Endothelial cell of umbilical vein (primary cell): ENCODE measurements at places on chromosomes 1 and 21. TPM values are rescaled to one million over a fixed set of nuclear protein-coding genes. Genes with fewer than 3 reads are reported as not detected.
A peak's percentile ranks its signal among the peaks of the same experiment; 100 is the strongest.

DNA sequence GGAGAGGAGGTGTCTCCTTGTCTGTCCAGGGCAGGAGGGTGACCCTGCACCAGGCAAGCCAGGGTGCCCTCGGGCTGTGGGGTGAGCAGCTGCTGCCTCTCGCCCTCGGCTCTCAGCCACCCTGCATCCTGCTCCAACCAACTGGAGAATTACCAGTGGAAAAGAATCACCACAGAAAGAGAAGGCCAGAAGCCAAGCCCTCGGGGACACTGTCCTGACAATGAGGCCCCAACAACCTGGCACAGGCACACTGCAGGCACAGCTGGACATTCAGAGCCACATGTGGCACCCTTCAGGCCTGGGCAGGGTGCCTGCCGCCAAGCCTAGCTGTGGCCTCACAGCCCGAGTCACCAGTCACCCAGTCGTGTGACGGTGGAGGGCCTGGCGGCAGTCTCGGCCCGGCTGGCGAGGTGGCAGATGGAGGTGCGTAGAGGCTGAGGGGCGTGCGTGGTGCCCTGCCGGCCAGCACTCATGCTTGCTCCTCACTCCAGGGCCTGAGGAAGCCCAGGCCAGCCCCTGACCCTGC is 12.0 kb downstream of the MEGF6 start:
- H3K4me1 ChIP-seq, result peaks cover 3% of the 10 kb centered on the region
- no peak overlapping the region for H3K4me3 ChIP-seq
- H3K36me3 ChIP-seq, result no peaks in the 10 kb centered on the region
- H3K27ac ChIP-seq, result no peak overlapping the region
- no peak for DNase-seq

- H3K27ac ChIP-seq, result no peak overlapping the region
- H3K36me3 ChIP-seq, result no peaks in the 10 kb centered on the region
- no peaks in the 10 kb centered on the region for H3K4me1 ChIP-seq
- H3K27me3 ChIP-seq, result no peaks in the 10 kb centered on the region
- no peak for DNase-seq
- no peak overlapping the region for H3K4me3 ChIP-seq
Observed at GRCh38 chr1:18557621-18558465, 72.8 kb upstream of the PAX7 start.

- peak; percentile 10 for DNase-seq
- H3K4me3 ChIP-seq, result no peak overlapping the region
- no peaks in the 10 kb centered on the region for H3K4me1 ChIP-seq
- H3K27ac ChIP-seq, result no peak overlapping the region
- no peaks in the 10 kb centered on the region for H3K27me3 ChIP-seq
- no peaks in the 10 kb centered on the region for H3K36me3 ChIP-seq
Observed at GRCh38 chr21:34113842-34114241, 40.5 kb downstream of the MRPS6 start.

GRCh38 chr1:218200979-218201378 is 84.1 kb upstream of the RRP15 start:
- no peak overlapping the region for H3K27ac ChIP-seq
- no peaks in the 10 kb centered on the region for H3K27me3 ChIP-seq
- H3K4me3 ChIP-seq, result no peak overlapping the region
- H3K4me1 ChIP-seq, result no peaks in the 10 kb centered on the region
- DNase-seq, result no peak

DNA sequence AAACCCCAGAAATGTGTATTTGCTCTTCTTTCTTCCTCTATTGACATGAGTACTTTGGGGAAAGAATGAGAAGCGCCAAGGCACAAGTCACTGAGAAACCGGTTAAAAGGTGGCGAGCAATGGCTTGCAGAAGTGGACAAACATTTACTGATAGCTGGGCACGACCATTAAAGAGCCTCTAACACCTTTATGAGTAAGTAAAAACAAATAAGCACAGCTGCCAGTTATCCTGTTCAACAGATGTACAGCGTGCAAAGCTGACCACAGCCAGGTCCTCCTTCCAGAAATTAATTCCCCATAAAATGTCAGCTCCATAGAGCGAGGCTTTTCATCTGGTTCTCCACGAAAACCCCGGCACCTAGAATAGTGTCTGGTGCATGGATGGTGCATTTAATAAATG is 72.7 kb downstream of the CAPZB start:
- no peaks in the 10 kb centered on the region for H3K4me1 ChIP-seq
- no peak overlapping the region for H3K27ac ChIP-seq
- H3K36me3 ChIP-seq, result no peaks in the 10 kb centered on the region
- H3K4me3 ChIP-seq, result no peak overlapping the region
- no peak for DNase-seq

DNA sequence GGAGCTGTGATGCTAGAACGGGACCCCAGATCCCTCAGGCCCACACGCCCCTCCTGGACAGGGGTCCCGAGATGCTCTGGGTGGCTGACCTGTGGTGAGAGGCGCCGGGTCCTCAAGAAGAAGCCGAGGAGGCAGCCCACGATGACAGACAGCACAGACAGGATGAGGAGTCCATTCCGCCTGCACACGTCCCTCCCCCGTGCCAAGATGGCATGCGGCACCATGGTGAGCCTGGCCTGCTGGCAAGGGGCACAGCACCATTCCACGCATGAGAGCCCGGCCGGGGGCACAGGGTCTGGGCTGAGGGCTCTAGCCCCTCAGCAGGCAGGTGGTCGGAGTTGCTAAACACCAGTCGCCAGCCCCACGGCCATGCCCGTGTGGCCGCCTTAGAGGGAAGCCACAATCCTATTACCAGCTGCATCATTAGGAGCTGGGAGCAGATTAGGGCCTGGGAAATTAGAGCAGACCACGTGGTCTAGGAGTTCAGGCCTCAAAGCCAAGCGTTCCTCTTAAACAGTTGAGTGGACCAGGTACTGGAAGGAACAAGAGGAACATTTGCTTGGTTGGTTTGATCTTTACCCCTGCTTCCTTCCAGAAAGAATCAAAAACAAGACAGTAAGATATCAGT is at the start of gene SLC1A7:
Gene SLC1A7, minus strand, starts transcription at position 413 of the 628 bp plus-strand sequence. Its CDS starts 189 bp downstream, at position 224.
- no peak within 1 kb of the TSS for H3K4me3 ChIP-seq
- H3K36me3 ChIP-seq, result no peaks in the 10 kb centered on the region
- no peak for DNase-seq
- peaks cover 4% of the 10 kb centered on the region for H3K4me1 ChIP-seq

GRCh38 chr1:236904892-236905741 is 99.1 kb downstream of the MT1HL1 start:
- H3K27ac ChIP-seq, result no peak overlapping the region
- H3K4me1 ChIP-seq, result no peaks in the 10 kb centered on the region
- peak; percentile 7 for DNase-seq
- no peaks in the 10 kb centered on the region for H3K27me3 ChIP-seq
- H3K4me3 ChIP-seq, result no peak overlapping the region

DNA sequence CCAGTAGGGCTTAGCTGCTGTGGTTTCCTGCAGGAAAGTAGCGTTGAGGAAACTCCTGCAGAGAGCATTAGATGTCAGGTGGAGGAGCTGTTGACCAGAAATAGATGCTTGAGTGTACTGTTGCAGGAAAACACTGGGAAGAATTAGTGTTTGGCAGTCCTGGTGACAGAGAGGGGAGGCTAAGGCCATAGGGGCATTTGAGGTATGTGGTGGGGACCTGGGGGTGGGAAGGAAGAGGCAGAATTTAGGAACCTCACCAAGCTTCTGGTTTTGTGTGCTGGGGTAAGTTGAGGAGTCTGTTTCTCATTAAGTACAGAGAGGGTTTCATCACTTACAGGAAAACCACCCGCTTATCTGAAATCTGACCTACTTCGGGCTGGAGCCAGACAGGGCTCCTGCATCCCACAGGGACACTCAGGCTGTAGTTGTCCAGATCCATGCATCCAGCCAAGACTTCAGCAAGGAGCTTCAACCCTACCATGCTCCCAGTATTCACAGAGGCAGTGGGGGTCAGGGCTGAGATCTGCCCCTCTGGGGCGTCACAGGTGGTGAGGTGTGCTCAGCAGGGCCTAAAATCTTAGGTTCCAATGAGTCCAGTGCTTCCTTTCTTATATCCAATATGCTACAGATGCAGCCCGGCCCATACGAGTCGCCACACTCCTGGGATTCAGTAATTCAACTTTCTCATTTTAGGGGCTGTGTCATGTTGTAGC is 15.1 kb downstream of the SH2D2A start:
- peaks cover 5% of the 10 kb centered on the region for H3K4me1 ChIP-seq
- no peaks in the 10 kb centered on the region for H3K27me3 ChIP-seq
- H3K4me3 ChIP-seq, result no peak overlapping the region
- H3K27ac ChIP-seq, result no peak overlapping the region
- DNase-seq, result no peak

- H3K4me1 ChIP-seq, result peaks cover 7% of the 10 kb centered on the region
- H3K27ac ChIP-seq, result no peak overlapping the region
- H3K36me3 ChIP-seq, result no peaks in the 10 kb centered on the region
- no peak overlapping the region for H3K4me3 ChIP-seq
Observed at GRCh38 chr1:209041927-209042326, 541.6 kb upstream of the CAMK1G start.

- DNase-seq, result no peak
- no peak overlapping the region for H3K27ac ChIP-seq
- no peak overlapping the region for H3K4me3 ChIP-seq
- H3K4me1 ChIP-seq, result no peaks in the 10 kb centered on the region
Observed at GRCh38 chr21:28160378-28160777, 832.3 kb downstream of the LTN1 start.

Gene DIPK1A
- polyA plus RNA-seq, result 0.22 and 0.25 TPM in 2 replicates

Gene PLCH2
- polyA plus RNA-seq, result 0.16 and 0.19 TPM in 2 replicates
